NCI-H774 (cell line): ENCODE measurements at places on chromosomes 5 and 9.

GRCh38 chr9:99431103-99431502 lies 209.0 kb downstream of the SEC61B start:
- no peak for DNase-seq

DNA sequence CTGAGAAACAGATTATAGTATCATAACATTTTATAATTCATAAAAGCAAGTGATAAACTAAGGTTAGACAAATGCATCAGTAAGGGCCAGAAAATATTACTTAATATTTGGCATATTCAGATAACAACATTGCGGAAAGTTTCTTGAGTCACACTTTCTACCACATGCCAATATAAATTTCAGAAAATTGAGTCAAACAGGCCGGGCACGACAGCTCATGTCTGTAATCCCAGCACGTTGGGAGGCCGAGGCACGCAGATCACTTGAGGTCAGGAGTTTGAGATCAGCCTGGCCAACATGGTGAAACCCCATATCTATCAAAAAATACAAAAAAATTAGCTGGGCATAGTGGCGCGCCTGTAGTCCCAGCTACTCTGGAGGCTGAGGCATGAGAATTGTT lies 47.1 kb downstream of the SLC38A9 start:
- DNase-seq: no peak

- DNase-seq: no peak
Measured at GRCh38 chr9:78620764-78621163, 323.8 kb downstream of the PSAT1 start.

DNA sequence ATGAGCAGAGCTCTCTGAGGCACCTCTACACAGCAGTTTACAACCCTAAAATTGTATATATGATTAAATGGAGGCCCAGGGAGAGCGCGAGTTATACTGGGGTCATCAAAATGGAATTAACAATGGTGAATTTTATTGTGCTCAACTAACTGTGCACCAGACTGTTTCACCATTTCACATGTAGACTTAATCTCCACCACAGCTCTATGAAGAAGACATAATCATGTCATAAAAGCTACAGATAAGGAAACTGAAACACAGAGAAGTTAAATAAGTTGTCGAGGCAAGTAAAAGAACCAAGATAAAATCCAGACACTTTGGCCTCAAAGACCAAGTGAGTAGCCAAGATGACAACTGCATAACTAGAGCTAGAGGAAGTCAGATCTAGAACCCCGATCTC lies 1.5 kb downstream of the SH3TC2 start:
- no peak for DNase-seq

DNA sequence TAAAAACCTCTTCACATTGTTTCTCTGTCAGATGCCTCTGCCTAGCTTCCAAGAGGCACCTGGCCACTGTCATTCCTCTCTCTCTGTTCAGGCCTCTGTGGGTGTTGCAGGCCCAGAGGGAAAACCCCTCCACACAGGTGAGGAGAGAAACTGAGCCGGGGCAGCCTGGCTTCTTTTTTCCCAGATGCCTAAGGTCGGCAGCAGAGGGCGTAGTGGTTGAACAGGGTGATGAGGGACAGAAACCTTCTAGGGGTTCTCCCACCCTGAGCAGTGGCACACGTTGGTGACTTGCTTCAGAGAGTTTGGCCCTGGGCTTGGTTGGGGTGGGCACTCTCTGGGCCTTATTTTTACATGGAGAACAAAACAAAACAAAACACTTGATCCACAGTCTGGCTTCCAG lies 12.2 kb downstream of the IL9 start:
- no peak for DNase-seq

DNA sequence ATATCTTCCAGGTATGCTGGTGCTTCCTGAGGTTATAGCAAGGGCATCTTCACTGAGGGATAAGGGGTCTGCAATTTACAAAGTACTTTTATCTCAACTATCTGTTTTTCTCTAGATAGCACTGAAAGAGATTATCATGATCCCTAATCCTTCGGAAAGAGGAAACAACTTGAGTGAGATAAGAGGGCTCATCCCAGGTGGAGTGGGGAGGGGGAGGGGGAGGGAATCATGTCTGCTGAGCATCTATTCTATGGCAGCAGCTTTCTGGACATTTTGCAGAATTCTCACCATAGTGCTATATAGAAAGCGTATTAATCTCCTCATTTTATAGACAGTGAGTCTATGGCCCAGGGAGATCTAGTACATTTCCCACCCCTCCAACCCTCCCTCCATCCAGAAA lies 5.9 kb downstream of the TNFSF15 start:
- no peak for DNase-seq

DNA sequence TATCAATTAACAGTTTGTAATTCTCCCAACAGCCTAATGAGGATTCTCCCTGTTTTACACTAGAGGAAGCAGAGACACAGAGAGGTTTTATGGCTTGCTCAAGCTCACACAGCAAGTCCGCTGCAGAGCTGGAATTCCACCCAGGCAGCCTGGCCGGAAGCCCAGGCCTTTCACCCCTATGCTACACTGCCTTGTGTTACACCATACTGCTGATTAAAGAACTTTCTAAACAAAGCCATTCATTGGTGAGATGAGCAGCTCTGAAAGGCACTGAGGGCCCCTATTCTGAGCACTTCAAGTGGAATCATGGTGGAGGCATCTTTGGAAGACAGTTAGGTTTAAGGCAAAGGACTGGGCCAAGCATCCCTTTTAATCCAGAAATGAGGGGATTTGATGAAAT lies 14.7 kb upstream of the LARP1 start:
- DNase-seq: no peak

- DNase-seq: no peak
Measured at GRCh38 chr9:127541865-127542264, 70.2 kb upstream of the STXBP1 start.

- DNase-seq: no peak
Measured at GRCh38 chr5:116864157-116864837, 289.7 kb upstream of the SEMA6A start.

DNA sequence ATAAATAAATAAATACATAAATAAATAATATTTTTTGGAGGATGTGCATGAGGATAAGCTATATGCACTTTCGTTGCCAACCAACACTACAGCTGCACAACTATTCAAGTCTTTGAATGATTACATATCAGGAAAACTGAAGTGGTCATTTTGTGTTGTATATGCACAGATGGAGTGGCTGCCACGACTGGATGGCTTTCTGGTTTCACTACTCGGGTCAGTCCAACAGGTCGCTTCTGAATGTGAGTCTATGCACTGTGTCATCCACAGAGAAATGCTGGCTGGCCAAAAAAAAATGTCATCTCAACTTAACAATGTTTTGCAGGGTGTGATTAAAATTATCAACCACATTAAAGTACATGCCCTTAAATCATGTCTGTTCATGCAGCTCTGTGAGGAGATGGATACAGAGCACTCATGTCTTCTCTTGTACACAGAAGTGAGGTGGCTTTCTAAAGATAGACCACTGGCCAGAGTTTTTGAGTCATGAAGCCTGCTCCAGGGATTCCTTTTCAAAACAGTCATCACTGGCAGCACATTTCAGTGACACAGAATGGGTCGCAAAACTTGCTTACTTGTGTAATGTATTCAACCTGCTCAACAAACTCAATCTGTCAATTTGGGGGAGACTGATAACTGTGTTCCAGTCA lies 589.8 kb upstream of the CYLC2 start:
- no peak for DNase-seq

- DNase-seq: no peak
Measured at GRCh38 chr5:33631786-33632185, 191.0 kb downstream of the TARS1 start.
